Cardiac atrium fibroblast (primary cell): ENCODE measurements at places on chromosomes 7 and 10. TPM values are rescaled to one million over a fixed set of nuclear protein-coding genes. Genes with fewer than 3 reads are reported as not detected.

The TEX36 gene
- not detected in 2 replicates for total RNA-seq

The PNLIPRP2 gene
- total RNA-seq: not detected in 2 replicates

The ZNF804B gene
- total RNA-seq: not detected in 2 replicates

The FGFBP3 gene
- total RNA-seq: not detected in 2 replicates

The HTR7 gene
- 2.2 and 2.4 TPM in 2 replicates for total RNA-seq

The PILRB gene
- 13.5 and 19.0 TPM in 2 replicates for total RNA-seq

The LRMDA gene
- not detected in 2 replicates for total RNA-seq

The MICALL2 gene
- 18.5 and 48.4 TPM in 2 replicates for total RNA-seq

The MXI1 gene
- total RNA-seq: 31.2 and 32.1 TPM in 2 replicates

The ANKRD30A gene
- total RNA-seq: not detected in 2 replicates

The NKX2-3 gene
- total RNA-seq: not detected in 2 replicates

The FAM25G gene
- total RNA-seq: not detected in 2 replicates

The UTF1 gene
- total RNA-seq: not detected in 2 replicates

The TSPAN15 gene
- total RNA-seq: 6.0 and 7.4 TPM in 2 replicates

The UPK3B gene
- total RNA-seq: not detected in 2 replicates

The H2AZ2 gene
- 83.8 and 139 TPM in 2 replicates for total RNA-seq

The AGAP6 gene
- total RNA-seq: 2.5 and 4.4 TPM in 2 replicates

The LRRC18 gene
- total RNA-seq: not detected in 2 replicates

The RELN gene
- under 0.01 and 0.18 TPM in 2 replicates for total RNA-seq

The HMX3 gene
- total RNA-seq: not detected in 2 replicates

The PRTFDC1 gene
- total RNA-seq: 11.4 and 14.6 TPM in 2 replicates

The EPDR1 gene
- 18.4 and 27.7 TPM in 2 replicates for total RNA-seq

The CLCN1 gene
- total RNA-seq: not detected in 2 replicates

The SP8 gene
- not detected in 2 replicates for total RNA-seq

The CFAP58 gene
- total RNA-seq: under 0.01 TPM in 1 of 2 replicates, not detected in the other

The SPAG6 gene
- not detected in 2 replicates for total RNA-seq

The PFKFB3 gene
- total RNA-seq: 24.2 and 24.9 TPM in 2 replicates

The HGF gene
- 117 and 150 TPM in 2 replicates for total RNA-seq

The GBF1 gene
- 40.6 and 51.2 TPM in 2 replicates for total RNA-seq

The AMPH gene
- 0.97 and 1.1 TPM in 2 replicates for total RNA-seq

The OR13A1 gene
- not detected in 2 replicates for total RNA-seq

The KAZALD1 gene
- total RNA-seq: 21.2 and 57.8 TPM in 2 replicates

The HABP2 gene
- total RNA-seq: not detected in 2 replicates

The LYZL2 gene
- total RNA-seq: not detected in 2 replicates

The PIP gene
- 0.32 and 2.9 TPM in 2 replicates for total RNA-seq

The CCL24 gene
- total RNA-seq: not detected in 2 replicates

The SPAM1 gene
- total RNA-seq: not detected in 2 replicates
